ENCODE measurements at places on chromosomes 16 and 17.
A peak's percentile ranks its signal among the peaks of the same experiment; 100 is the strongest.

- no peak for DNase-seq
Measured at GRCh38 chr17:69468207-69468606, 53.7 kb downstream of the MAP2K6 start.

- DNase-seq: peak; percentile 25
Measured at GRCh38 chr17:14019186-14019956, 49.9 kb upstream of the COX10 start.

GRCh38 chr16:17591655-17592405, 121.1 kb upstream of the XYLT1 start:
- DNase-seq: no peak

GRCh38 chr16:3641801-3642396, 12.6 kb upstream of the DNASE1 start:
- no peak for DNase-seq

GRCh38 chr16:84527532-84528269, 23.2 kb upstream of the MEAK7 start:
- no peak for DNase-seq

GRCh38 chr17:72136692-72137091, 15.9 kb downstream of the SOX9 start:
- no peak for DNase-seq

GRCh38 chr16:80612461-80613017, 71.7 kb downstream of the DYNLRB2 start:
- DNase-seq: no peak

- no peak for DNase-seq
Measured at GRCh38 chr17:64777415-64778239, 115.5 kb upstream of the SMURF2 start.

GRCh38 chr17:80374732-80375585, 40.0 kb upstream of the ENDOV start:
- DNase-seq: no peak

- no peak for DNase-seq
Measured at GRCh38 chr16:66592241-66592640, 12.3 kb upstream of the CMTM3 start.

GRCh38 chr17:80086616-80087015, 14.8 kb upstream of the GAA start:
- no peak for DNase-seq

GRCh38 chr16:72938795-72939164, 109.1 kb downstream of the ZFHX3 start:
- DNase-seq: no peak

GRCh38 chr17:13102477-13102876, 84.7 kb upstream of the ELAC2 start:
- no peak for DNase-seq

- peak; percentile 57 for DNase-seq
Measured at GRCh38 chr17:8481089-8481488, 45.4 kb downstream of the NDEL1 start.

DNA sequence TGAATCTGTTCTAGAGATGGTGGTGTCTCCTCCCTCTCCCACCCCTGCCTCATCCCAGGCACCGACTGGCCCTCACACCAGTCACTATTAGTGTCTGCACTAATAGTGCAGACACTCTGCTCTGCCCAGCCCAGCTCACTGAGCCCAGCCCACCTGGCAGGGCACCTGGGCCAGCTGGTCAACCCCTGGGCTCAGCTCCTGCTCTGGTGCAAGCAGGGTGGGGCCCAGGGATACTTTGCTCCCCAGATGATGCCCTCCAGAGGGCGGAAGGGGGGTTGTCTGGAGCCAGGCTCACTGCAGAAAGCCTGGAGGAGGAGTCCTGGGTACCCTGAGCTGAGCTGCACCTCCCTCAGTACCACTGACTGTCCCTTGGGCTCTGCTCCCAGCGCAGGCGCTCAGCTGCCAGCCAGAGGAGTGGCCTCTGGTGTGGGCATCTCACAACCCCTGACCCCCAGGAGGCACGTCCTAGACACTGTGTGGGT, 14.5 kb downstream of the RAB11FIP4 start:
- no peak for DNase-seq

DNA sequence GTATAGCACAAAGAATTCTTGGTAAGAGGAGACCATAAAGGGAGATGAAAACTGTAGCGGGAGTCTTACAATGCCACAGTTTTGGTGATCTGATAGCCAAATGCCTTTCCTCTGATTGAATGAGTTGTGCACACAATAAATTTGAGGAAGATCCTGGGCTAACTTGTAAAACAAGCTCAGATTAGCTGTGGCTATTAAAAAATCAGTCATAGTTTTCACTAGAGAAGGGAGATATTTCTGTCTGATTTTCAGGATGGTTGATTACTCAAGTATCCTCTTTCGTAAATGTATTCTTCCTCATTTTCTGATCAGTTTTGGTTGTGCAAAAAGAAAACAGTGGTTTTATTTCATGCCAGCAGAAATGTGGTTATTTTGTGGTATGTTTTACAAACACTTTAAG, 9.1 kb upstream of the METTL9 start:
- no peak for DNase-seq

DNA sequence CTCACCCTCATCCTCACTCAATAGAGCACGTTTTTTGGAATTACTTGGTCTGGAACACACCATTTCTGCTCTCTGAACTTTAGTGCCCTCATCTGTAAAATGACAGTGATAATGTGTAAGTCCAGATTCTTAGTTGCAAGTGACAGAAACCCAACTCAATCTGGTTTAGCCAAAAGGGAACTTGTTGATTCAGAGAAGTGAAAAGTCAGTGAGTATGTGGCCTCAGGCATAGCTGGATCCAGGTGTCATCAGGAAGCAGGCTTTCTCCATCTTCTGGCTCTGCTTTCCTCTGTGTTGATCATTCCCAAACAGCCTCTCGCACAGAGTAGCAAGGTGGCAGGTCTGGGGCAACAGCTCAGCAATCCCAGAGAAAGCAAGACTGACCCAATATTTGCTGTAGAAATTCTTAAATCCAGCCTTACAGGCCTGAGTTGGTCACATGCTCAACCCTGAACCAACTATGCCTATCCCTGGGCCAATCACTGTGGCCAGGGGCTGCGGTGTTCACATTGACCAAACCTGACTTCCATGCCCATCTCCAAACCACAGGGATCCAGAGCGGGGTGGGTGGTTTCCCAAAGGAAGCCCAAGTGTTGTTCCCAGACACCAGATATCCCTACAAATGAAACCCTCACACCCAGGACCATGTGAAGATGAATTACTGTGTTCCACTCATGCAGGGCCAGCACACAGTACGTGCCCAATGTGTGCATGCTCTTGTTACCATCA, 23.3 kb upstream of the ALKBH5 start:
- no peak for DNase-seq

DNA sequence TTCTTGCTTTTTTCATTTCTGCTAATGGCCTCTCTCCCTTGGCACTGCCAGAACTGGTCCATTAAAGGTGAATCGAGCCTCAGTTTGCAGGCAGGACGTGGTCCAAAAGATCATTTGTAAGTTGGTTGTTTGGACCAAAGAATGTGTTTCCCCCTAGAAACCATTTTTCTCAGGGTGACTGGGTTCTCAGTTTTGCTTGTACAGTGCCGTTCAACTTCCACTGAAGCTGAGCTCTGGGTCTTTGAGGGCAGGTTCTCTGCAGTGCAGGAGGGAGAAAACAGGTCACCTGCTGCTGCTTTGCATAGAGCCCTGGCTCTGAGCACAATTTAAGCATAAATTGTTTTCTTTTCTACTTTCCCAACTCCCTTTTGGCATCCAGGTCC, 9.0 kb upstream of the AMZ2 start:
- DNase-seq: no peak

DNA sequence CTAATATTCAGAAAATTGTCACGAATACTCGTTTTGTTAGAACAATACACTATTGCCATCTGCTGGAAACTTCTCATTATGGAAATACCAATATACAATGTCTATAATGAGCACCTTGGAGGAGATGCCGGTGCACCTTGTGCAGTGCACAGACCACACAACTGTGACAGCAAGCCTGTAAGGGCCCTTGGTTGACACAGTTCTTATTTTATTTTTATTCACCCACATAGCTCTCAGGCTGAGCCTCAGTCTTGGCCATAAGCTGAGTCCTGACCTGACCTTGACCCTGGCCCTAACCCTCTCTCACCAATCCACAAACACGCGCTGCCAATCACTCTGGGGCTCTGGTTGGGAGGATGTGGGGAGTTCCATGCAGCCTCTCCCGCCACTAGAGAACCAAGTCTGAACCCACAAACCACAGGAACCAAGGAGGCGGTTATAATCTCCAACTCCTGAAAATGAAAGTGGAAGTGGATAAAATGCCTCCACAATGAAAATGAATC, 7.6 kb downstream of the AIPL1 start:
- no peak for DNase-seq

DNA sequence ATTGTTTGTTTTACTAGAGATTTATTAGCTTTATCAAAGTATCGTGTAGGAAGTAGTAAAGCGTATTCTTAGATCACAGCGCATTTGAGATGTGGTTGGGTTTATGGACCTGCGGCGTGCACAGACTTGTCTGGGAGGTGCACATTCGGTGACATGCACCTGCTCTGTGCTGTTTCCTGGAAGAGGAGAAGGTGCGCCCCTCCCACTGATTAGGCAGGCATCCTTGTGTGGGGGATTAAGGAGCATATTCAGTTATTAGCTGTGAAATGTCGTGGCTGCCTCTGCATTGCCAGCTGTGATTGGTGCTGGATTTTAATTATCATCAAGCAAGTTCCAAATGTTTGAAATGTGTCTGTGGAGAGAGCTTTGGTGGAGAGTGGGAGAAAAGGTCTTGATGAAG, 903.8 kb upstream of the RBFOX1 start:
- no peak for DNase-seq

DNA sequence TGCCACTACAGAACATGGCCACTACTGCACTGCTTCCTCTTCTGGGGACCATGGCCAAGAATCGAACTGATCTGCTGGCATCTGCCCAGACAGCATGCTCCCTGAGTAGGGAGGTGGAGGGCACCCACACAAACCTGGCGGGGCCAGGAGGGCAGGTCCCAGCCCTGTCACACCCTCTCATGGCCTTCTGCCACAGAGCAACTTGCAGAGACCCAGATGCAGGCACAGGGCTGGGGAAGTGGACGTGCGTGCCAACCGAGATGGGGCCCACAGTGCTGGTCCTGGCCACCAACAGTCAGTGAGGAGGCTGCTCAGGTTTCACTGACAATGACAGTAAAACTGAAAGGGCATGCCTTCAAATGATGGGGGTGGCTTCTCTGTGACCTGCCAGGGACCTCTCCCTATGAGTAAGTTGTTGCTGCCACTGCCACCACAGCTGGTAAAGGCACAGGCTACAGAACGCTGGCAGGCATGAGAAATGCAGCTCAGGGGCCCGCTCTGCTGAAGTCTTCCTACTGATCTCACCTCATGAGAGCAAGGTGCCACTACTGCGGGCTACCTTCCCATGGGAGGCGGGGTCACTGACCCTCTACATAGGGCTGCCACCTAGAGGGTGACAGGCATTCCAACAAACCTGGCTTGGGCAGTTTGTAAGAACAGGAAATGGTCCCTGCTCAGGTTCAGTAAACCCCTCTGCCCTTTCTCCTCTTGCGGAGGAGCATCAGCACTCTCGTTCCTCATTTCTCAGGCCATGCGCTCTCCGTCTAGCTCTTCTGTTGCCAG, 15.5 kb downstream of the HIC1 start:
- no peak for DNase-seq

DNA sequence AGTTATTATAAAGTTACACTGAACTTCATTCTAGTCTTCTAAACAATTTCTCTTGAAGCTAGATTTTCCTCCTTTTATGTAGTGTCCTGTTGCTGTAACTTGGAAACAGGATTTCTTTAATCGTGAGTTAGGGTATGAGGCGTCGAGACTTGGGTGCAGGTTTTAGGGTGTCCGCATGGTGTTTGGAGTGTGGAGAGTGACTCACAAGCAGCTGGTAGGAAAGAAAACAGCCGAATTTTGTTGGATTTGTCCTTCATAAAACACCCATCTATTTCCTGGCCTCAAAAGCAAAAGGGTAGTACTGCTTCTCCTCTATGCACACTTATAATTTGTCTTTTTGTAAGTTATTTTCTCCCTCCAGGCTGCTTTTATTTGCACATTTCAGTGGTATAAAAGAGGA, 1.6 kb downstream of the RPTOR start:
- no peak for DNase-seq

GRCh38 chr16:24541233-24541933, 2.0 kb downstream of the RBBP6 start:
- no peak for DNase-seq

DNA sequence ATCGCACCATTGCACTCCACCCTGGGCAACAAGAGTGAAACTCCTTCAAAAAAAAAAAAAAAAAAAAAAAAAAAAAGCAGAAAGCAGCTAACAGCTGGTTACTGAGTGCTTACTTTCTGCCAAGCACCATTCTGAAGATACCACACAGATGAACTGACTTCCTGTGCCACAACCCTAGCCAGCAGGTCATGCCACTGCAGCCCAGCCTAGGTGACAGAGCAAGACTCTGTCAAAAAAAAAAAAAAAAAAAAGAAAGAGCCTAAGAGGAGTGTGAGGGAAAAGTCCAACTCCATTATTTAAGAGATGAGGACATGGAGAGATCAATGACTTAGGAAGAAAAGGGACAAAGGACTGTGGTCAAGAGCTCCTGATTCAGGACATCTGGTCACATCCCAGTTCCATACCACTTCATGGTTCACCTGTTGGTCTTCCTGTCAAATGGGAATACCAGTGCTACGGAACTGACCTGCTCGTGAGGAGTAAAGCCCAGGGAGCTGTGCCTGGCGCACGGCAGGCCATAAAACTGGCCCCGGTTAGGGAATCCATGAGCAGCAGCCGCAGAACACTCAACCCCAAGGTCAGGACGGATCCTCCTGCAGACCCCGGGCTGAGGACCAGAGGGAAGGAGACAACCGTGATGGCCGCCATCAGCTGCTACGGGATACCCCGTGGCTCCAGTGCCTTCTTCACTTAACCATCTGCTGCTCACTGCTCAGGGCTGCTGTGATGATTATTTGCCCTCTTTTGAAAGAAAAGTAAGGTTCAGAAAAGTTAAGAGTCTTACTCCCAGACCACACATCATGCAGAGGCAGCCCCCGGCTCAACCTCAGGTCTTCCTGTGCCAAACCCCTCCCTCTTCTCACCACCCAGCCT, 950 bp downstream of the KLHDC4 start:
- DNase-seq: no peak

GRCh38 chr17:83116311-83116771, 36.9 kb downstream of the METRNL start:
- DNase-seq: no peak
